Frontal cortex (tissue), 4 donors: ENCODE measurements at places on chromosomes 7 and 10.

DNA sequence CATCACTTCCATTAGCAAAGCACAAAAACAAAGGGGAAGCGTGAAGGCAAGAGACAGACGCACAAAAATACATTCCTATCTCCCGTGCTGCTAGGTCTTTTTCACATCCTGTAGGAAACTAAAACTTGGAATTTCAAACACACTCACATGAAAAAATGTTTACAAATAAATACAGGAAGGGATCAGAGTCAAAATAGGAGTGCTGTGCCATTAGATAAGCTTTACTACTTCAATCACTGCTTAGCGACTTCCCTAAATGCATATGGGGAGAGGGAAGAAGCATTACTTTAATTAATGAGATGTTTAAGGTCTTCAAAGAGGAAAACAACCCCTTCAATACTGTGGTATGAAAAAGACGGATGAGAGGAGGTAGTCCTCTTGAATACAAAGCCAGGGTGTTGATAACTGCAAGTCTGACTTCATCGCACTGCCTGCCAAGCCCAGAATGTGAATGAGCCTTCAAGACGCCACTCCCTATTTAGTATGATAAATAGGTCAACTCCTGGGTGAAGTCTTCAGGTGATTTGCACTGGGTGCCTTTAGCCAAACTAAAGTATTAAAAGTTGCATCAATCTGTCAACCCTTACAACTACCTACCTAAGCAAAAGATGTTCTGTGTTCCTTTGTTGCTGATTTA lies 13.9 kb downstream of the PARD3 start:
- DNase-seq, result no peak

DNA sequence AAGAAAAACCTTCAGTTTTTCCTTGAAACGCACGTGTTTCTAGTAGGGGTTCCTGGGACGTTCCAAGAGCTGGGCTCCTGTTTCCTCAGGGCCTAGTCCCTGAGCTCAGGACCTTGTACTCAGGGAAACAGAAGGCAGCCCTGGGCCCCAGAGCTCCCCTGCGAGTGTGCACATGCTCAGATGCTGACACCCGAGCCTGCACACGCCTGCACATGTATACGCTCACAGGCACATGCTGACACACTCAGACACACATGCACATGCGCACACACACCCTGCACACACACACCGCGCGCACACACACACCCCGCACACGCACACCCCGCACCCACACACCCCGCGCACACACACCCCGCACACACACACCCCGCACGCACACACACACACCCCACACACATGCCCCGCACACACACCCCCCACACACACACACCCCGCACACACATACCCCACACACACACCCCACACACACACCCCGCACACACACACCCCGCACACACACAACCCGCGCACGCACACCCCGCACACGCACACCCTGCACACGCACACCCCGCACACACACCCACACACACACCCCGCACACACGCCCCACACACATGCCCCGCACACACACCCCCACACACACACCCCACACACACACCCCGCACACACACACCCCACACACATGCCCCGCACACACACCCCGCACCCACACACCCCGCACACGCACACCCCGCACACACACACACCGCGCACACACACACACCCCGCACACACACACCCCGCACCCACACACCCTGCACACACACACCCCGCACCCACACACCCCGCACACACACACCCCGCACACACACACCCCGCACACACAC lies 52.2 kb downstream of the CALML3 start:
- no peak for DNase-seq

DNA sequence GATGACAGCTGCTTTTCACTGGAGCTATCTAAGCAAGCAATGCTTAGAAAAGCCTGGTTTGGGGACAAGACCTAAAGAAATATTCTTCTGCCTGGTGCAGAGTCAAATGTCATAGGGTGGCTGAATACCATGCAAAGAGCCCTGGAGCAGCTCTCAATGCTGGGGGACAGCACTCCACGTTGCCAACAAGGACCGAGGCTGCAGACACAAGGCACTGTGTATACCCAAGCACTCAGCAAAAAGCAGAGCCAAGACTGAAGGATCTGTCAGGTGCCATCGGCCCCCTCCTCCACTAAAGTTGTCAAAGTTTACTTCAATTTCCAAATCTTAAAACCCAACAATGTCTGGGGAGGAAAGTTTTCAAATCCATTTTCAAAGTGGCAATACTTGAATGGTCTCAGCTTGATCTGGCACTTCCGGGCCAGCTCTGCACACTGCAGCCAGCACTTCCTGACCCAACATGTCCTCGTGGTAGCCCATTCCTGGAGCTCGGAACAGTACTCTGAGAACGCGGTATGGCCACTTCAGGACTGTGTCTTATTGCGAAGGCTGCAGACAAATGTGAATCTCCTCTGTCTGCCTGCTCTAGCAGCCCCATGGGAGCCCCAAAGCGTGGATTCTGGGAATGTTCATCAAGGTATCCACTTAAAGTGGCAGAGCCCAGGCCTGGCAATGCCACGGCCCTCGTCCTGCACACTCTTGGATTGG lies 191.8 kb downstream of the TNS3 start:
- no peak for DNase-seq

- no peak for DNase-seq
Observed at GRCh38 chr7:115009139-115009538, 87.2 kb downstream of the MDFIC start.

- DNase-seq, result no peak
Observed at GRCh38 chr10:571688-572451, 117.6 kb downstream of the DIP2C start.

DNA sequence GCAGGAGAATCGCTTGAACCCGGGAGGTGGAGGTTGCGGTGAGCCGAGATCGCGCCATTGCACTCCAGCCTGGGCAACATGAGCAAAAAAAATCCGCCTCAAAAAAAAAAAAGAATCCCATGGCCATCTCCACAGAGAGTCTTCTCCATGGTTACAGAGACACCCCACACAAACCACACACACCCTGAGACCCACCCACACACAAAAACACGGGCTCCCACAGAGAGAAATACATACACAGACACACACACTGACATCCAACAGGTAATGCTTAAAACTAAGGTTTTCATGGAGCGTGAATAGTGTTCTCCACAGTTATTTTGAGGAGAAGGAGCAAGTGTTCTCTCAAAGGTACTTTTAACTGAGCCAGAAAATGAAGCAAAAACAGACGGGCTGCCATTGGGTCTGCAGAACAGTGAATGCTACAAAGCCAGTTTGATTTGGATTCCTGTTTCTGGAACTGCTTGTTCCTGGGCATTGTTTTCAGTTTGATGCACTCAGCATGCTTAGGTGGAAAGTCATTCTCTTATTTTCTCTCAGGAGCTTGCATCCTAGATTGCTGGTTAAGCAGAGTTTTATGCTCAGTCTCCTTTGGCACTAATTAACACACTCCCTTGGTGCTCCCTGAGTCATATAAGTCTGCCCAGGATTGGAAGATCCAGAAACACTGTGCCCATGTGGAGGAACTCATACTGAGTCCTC lies 15.4 kb downstream of the AHCYL2 start:
- DNase-seq, result no peak

DNA sequence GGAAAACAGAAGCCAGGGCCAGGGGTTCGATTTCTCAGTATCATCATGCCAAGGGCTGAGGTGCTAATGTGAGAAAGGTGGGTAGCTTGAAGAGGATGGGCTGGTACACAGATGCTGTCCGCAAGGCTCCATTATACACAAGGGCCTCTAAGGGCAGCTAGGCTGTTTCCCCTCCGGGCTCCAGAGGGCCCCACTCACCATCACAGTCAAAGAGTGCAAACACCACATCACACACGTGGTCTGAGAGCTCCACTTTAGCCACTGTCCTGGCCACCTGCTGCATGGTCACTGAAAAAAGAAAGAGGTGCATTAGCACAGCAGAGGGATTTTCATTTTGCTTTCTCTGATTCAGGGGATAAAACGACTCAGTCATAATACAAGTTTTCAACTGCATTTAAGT lies 20.9 kb upstream of the DNAJB12 start:
- no peak for DNase-seq

DNA sequence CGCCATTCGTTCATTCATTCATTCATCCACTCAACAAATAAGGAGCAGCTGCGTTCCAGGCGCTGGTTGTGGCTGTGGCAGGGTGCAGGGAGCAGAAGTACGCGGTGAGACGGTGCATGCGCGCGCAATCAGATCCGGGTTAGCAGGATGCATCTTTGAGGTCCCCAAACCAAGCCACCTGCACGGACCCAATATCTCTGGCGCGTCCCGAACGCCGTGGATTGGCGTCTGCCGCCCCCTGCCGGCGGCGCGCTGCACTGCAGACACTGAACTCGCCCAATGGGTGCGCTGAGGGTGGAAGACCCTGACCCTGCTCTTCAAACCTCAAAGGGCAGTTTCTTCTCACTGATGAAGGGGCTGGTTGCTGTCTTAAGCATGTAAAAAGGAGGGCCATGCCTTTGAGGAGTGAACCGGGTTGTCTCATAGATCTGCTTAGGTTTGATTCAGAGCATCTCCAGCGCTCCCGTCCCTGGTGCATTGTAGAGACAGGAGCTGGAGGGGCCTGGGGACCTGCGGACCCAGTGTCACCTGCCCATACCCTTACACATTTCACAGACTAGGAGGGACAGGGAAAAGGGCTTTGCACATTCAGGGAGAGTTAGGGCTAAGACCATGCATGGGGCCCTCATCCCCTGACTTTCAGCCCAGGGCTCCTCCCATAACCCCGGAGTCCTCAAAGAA lies 102.5 kb downstream of the RAMP3 start:
- peak; percentile 68 for DNase-seq

DNA sequence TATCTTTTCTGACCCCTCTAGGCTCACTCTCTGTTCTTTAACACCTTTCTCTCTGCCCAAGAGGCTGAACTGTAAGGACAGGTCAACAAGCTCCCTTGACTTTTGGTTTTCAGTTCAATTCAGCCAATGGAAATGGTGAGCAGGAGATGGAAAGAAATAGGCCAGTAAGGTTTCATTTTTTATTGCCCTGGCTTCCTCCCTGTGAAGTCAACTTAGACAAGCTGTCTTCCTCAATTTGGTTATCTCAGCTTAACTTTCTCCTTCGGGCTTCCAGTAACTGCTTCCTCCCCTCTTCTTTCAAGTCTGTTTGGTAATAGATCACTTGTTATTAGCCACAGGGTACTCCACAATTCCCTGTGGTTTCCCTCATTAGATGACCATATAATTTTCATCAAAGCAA lies 19.7 kb downstream of the LIPK start:
- DNase-seq, result no peak

DNA sequence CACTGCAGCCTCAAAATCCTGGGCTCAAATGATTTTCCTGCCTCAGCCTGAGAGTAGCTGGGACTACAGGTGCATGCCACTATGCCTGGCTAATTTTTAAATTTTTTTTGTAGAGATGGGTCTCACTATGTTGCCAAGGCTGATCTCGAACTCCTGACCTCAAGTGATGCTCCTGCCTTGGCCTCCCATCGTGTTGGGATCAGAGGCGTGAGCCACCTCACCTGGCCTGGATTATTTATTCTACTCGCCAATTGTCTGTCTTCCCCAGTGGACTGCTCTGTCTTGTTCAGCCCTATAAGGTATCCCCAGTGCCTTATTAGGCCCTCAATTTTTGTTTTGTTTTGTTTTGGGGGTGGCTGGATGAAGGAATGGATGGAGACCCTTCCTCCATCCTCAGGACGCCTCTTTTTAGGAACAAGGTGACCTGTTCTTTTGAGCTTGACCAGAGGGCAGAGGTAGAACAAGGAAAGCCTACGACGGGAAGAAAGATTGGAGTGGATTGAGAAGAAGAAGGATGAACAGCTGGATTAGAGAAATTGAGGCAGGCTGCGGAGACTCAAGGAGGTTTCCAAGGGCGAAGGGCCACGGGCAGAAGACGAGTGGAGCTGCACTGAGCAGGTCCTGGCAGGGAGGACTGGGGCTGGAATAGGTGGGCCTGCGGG lies 541 bp upstream of the DENND10 start:
- DNase-seq, result no peak

GRCh38 chr10:112335111-112335867 lies 38.6 kb upstream of the ACSL5 start:
- no peak for DNase-seq

DNA sequence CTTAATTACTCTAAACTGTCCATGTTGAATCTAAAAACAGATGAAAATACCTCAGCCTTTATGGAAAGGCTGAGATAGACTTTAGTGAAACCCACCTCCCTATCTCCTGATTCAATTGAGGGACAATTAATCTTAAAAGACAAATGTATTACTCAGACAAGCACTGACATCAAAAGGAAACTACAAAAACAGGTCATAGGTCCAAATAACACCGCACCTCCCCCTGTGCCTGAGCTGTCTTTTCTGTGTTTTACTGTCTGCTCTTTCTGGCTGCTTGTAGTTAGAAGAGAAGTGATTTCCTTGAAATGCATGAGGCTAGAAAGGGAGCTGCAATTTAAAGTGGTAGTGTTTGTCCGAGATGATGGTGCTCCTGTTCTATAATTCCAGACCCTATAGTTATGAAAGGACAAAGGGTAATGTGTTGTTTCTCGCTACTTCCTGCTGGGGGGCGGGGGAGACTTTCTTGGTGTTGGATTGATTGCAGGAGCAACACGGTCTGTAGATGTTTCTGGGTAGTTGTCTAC lies 16.0 kb downstream of the AKR1C8 start:
- no peak for DNase-seq

GRCh38 chr7:55622241-55622640 lies 49.9 kb upstream of the VOPP1 start:
- DNase-seq, result no peak

DNA sequence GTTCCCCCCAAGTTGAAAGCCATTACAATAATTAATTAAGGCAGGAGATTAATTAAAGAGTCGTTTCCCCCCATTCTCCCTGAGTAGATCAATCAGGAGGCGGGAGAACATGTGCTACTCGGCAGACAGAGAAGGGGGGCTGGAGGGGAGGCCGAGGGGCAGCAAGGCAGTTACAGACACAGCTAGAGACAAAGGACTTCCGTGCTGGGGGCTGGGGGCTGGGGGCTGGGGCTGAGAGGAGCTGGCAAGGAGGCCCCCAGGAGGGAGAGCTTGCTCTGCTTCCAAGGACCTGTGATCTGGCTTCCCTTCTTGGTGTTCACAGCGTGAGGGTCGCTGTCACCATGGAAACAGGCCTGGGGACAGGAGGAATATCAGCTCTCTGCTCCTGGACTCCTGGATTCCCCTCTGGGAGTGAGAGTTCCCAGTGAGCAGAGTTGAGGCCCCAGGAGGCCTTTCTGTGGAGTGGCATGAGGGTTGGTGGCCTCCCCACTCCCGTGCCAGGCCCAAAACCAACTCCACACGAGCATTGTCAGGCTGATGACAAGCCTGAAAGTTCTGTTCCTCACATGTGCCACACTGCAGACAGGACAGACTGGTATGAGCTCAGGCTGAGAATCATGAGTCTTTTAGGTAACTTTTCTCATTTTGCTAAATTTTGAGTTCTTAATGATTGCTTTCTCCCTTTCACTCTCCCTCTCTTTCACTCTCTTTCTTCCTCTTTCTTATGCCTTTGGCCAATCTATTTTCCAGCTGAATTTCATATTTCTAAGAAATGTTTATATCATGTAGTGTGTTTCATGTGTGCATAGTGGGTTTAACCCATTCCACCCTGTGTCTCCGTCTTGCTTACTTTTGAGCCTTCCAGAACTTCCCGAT lies 16.4 kb downstream of the FAM241B start:
- no peak for DNase-seq

- no peak for DNase-seq
Observed at GRCh38 chr10:96560966-96561887, 25.6 kb downstream of the TM9SF3 start.

GRCh38 chr7:28358423-28358868 lies 53.9 kb upstream of the CREB5 start:
- no peak for DNase-seq

- no peak for DNase-seq
Observed at GRCh38 chr10:96833220-96834001, 1.3 kb downstream of the LCOR start.

GRCh38 chr10:124621637-124622036 lies 122.5 kb downstream of the FAM53B start:
- DNase-seq, result peak; percentile 62

- peak; percentile 26 for DNase-seq
Observed at GRCh38 chr10:110681023-110681681, 37.0 kb downstream of the RBM20 start.
